Motor neuron (in vitro differentiated cells): ENCODE measurements at places on chromosomes 4 and X. TPM values are rescaled to one million over a fixed set of nuclear protein-coding genes. Genes with fewer than 3 reads are reported as not detected.

GRCh38 chr4:56261027-56261426 is 126.3 kb downstream of the AASDH start:
- no peak for ATAC-seq

Gene SLC49A3
- total RNA-seq = 0.36 and 1.0 TPM in 2 replicates

Gene CLCN4
- 19.0 and 19.2 TPM in 2 replicates for total RNA-seq

Gene HMGN5
- 2.6 and 3.5 TPM in 2 replicates for total RNA-seq

DNA sequence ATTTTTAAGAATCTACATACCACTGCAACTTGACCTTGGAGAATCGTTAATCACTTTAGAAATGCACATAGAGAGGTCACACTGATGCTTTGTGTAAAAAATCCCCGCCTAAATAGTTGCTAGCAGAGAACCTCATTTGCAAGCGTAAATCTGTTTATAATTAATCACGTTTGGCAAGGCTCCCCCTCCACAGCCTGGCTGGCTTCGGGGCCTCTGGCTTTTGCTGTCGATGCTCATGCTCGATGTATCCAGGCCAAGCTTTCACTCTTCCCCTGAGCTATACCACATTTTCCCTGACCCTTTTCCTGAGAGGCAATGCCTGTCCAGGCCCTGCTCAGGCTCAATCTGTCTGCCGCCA is 23.4 kb downstream of the CYTL1 start:
- no peak for ATAC-seq

Gene CT47B1
- total RNA-seq = 0.69 TPM in 1 of 2 replicates, not detected in the other

- ATAC-seq = no peak
These were observed 530.3 kb upstream of the PRKX start for GRCh38 chrX:4243759-4244158.

Gene CT45A6
- not detected in 2 replicates for total RNA-seq
